Activated T-cell treated with anti-CD3 and anti-CD28 coated beads, Interleukin-2, amount 50 U/mL, for 72 hours (primary cell): ENCODE measurements at places on chromosomes 2 and 18. TPM values are rescaled to one million over a fixed set of nuclear protein-coding genes. Genes with fewer than 3 reads are reported as not detected.

- DNase-seq, result no peak
Measured at GRCh38 chr2:43075054-43075593, 151.3 kb downstream of the ZFP36L2 start.

DNA sequence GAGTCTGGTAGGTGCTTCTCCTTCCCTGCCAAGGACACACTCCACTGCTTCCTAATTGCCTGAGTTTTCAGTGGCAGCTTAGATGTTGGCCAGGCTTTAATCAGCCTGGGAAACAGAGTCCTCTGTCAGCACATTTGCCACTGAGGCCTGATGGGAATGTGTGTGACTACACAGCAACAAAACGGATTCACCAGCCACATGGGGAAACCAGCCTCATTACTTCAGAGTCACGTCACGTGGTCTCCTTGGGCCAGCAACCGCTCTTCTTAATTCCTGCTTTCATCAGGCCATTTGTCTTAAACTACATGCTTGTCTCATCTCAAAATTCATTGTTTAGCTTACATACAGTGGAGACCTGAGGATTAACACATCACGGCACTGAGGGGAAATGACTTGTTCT is 93.9 kb upstream of the LTBP1 start:
- DNase-seq, result no peak

- DNase-seq, result peak; percentile 9
Measured at GRCh38 chr2:39665811-39666490, at the start of gene TMEM178A. TMEM178A (plus strand) TSS chr2:39665917; CDS start chr2:39665975, 58 bp downstream.

Gene ANKRD29
- total RNA-seq, result not detected

GRCh38 chr2:7517088-7517487 is 599.9 kb downstream of the RNF144A start:
- DNase-seq, result peak; percentile 47

GRCh38 chr2:109148117-109148746 is 19.2 kb downstream of the SH3RF3 start:
- DNase-seq, result no peak

Gene SH3BP4
- 1.6 TPM for total RNA-seq

Gene ANKRD39
- total RNA-seq, result 16.5 TPM

Gene SERPINB4
- total RNA-seq, result not detected

DNA sequence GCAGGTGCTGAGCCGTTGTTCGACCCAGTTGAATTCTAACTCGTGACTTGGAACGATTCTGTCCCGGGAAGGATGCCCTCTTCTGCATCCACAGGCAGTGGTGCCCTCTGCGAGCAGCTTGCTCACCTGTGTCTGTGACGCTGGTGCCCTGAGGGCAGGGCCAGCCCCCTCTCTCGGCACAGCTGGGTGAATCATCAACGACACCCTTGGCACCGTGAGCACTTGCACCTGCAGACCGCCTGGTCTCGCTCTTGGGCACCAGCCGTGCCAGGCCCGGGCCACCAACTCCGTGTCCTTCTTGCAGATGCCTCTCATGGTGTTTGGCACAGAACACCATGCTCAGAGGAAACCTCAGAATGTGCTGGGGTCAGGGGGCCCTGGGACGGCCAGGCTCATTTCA is 75.0 kb downstream of the SLC66A2 start:
- no peak for DNase-seq
